SW 1271 (cell line): ENCODE measurements at places on chromosomes 2 and 18.

GRCh38 chr2:8576525-8577167 is 105.2 kb upstream of the ID2 start:
- no peak for DNase-seq

DNA sequence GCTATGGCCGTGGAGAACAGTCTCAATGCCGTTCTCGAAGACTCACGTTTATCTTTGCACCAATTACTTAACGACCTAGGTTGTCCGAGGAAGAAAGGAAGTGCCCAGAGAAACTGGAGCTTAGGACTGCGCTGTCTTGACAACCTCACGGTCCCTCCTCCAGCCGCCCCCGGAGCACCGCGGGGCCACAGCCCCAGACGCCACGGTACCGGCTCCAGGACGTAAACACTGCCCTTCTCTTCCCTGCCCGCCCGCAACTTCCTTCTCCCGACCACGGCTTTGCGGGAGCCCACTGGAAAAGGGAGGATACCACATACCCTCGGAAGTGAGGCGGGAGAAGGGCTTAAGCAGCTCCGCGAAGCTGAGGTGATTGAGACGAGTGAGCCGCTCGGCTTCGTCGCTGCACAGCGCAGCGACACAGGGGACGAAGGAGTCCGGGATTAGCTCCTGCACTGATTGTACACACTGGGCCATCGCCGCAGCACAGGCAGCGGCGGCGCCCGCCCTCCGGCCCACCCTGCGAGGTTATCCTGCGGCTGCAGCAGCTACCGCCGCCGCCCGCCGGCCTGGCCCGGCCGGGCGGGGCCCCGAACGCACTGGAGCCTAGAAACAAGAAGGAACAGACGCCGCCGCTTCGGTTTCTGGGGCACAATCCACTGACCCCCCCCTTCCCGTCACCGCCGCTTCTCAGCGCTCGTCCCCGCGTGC is 483 bp downstream of the TRAPPC8 start:
- no peak for DNase-seq

- no peak for DNase-seq
Observed at GRCh38 chr18:79121746-79122474, 52.7 kb downstream of the ATP9B start.

DNA sequence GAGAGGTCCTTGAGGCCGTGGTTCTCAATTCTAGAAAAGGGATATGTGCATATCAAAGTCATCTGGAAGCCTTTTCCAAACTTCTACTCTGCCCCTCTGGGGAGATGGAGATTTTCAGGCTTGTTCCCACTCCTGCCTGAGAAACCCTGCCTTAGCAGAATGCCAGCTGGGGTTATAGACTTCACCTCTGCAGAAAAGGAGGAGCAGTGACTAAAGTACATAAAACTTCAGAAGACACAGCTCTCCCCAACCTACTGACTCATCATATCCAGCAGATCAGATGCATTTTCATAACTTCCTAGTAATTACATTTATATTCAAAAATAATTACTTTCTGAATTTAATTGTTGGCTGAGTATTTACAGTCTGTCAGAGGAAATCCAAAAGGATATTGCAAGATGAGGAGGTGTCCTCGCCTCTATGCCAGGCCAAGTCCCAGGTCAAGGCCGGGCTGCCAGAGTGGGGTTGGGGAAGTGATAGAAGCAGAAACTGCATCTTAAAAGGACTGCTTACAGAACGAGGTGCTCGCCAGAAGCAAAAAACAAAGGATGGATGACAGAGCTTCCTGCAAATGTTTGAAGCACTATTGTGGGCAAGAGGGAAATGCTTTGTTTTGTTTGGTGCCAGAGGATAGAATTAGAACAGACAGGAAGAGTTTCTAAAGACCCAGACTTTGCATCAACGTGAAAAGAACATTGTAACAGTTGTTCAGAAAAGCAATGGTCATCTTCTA is 75.6 kb upstream of the APCDD1 start:
- DNase-seq, result no peak

- no peak for DNase-seq
Observed at GRCh38 chr2:26519396-26520147, 41.6 kb upstream of the OTOF start.

DNA sequence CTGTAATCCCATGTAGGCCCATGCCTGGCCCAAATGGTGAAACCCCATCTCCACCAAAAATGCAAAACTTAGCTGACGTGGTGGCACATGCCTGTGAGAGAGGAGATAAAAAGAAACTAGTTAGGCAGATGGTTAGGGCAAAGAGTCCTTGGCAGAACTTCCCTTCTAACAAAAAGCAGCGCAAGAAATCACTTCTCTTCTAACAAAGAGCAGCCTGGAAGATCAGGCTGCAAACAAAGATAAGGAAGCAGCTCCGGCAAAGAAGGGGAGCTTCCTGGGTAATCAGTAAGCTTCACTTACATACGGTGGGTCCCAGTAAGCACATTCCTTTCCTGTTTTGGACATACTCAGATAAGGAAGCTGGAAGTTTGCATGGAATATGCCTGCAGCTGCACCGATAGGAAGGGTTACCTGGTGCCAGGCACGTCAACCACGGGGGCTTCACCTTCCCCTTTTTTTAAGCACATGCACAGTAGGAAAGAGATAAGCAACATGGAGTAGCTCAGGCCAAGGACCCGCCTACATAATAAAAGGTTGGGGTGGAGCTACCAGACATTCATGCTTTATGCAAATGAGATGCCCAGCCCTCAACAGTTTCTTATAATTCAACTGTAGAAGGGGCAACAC is 61.0 kb upstream of the SLC25A52 start:
- DNase-seq, result no peak

GRCh38 chr2:126972279-126972626 is 73.6 kb downstream of the TEX51 start:
- DNase-seq, result no peak

- no peak for DNase-seq
Observed at GRCh38 chr2:223519471-223519870, 82.7 kb downstream of the SCG2 start.

GRCh38 chr2:30348825-30349224 is 98.2 kb upstream of the LCLAT1 start:
- DNase-seq, result no peak

DNA sequence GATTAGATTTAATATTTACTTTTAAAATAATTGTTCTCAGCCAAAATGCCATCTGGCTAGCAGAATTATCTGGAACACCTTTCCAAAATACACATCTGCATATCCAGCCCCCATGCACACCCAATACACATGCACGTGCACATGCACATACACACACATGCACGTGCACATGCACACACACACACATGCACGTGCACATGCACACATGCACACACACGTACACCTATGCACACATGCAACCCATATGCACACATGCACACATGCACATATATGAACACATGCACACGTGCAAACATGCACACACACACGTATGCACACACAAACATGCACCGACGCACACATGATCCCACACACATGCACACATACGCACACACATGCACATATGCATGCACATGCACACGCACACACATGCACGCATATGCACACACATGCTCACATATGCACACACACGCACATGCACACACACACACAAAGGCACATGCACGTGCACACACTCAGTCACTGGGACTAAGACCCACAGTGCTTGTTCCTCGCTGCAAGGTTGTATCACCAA is 53.5 kb downstream of the COPS8 start:
- no peak for DNase-seq

DNA sequence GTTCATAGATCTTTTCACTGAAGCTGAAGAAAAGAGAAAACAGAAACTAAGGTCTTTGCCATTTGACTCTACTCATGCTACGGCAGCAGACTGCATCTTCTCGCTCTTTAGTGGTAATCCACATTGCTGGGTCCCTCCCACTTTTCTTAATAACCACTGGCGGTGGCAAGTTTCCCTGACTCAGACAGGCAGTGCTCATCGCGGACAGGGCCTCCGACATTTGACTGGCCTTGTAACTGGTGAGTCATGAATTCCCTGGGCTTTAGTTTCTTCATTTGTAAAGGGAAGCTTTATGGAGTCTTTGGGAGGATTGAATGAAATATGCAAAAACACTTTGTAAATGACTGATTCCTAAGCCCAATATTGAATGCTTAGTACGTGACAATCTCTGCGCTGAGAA is 238.2 kb upstream of the RBBP8 start:
- DNase-seq, result no peak

DNA sequence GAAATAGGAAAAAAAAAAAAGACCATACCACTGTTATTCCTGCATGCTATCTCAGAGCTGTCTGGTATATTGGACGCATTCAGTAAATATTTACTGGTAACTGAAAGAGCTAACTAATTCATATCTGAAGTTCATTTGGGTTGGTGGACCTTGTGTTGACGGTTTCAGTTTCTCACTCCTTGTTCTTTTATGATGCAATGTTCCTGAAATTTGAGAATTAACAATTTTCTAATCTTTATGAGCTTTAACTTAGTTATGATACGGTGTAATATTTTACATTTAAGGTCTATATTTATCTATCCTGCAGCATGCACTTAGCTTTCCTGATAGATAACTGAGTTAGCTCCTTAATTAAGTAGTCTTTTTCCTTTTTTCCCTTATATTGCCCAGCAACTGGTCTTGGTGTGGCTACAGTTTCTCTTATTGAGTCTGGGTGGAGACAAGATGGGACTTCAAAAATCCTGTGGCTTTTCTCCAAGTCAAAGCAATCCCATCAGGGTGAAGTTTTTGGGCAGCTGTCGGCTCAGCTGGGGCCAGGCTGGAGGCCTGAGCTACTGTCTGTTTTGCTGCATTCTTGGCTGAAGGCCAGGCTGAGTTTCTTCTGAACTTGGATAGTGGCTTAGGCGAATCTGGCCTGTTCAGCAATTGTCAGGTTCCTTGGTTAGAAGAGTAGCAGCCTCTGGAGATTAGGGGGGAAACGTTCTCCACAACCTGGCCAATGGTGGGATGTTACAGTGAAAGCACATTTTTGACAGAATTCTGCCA is 78.4 kb upstream of the MEX3C start:
- no peak for DNase-seq

- no peak for DNase-seq
Observed at GRCh38 chr2:67142071-67142470, 255.1 kb upstream of the ETAA1 start.

DNA sequence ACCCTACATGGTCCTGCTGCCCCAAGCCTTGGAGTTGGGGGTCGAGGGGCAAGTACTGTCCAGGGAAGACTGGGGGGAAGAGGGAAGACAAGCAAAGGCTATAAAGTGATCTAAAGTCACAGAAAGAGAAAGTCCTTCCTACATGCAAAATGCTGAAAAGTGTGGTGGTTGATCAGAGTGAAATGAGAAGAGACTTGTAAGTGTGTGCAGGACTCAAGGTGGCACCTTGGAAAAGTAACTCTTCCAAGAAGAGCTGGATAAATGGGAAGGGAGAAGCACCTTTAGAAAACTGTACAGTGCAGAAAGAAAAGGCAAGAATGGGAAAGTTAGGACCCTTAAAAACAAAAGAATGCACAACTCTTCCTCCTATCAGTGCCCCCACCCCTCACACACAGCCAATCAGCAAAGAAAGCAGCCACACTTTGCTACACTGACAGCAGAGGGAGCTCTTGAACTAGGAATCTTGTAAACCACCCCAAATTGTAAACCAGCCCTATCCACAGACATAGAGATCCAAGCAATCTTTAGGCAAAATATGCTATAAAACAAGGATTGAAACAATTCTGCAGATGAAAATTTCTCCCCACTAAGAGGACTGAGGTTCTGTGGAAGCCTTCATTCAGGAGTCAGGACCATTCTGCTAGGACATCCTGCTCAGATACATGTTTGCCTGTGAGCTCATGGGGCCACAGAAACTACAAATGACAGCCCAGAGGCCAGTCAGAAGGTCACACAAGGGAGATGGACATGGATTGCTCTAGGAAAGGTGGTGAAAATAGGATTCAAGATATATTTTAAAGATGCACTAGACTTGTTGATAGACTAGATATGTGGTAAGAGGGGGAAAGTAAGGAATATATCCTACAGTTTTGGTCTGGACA is 146.4 kb downstream of the FTCDNL1 start:
- DNase-seq, result no peak

GRCh38 chr2:69221512-69221911 is 165.5 kb downstream of the GFPT1 start:
- no peak for DNase-seq

- DNase-seq, result no peak
Observed at GRCh38 chr2:158725441-158725891, 69.7 kb upstream of the DAPL1 start.

GRCh38 chr2:54862742-54863141 is 139.3 kb downstream of the EML6 start:
- DNase-seq, result no peak

DNA sequence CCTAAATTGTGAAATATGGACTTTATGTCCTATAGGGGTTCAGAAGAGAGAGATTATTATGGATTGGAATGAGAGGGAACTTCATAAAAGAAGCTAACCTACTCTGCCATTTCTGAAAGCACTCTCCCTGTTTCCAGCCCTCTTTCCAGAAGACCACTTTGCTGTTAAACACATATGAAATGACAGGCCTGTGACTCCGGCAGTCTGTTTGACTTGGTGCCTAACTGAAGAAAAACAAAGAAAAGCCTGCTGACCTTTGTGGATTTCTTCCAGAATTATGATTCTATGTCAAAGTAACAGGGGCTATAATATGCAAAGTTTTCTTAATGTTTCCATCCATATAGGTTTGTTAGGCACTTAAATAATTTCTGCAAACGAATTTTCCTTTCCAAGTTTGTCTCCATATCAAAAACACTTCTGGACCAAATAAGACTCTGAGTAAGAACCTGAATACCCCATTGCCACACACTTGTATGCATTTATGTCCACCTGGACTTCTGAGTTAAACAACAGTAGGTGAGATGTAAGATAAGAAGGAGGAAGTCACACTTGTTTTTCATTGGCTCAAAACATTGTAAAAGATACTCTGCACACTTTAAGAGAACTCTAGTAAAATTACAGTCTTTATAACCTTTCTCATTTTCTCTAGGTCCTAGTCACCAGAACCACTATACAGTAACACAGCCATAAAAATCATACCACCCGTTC is 111.7 kb downstream of the PIEZO2 start:
- DNase-seq, result no peak

DNA sequence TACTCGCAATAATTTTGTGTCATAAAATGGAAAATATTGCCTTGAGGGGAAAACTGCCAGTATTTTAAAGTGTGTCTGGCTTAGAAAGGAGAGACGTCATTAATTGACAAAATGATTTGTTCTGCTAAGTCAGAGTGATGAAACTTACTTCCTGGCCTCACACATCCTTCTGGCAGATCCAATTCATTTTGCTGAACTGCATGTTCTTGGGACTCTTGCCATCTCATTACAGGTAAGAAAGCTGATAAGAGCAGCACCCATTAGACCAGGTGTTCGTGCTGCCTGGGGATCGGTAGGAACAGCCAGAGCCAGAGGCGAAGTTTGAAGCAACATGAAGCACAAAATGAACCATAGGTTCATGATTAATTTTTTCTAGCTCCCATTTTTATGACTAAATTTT is 38.0 kb downstream of the KCNE4 start:
- no peak for DNase-seq

- no peak for DNase-seq
Observed at GRCh38 chr2:64914735-64915509, 74.3 kb upstream of the SLC1A4 start.

DNA sequence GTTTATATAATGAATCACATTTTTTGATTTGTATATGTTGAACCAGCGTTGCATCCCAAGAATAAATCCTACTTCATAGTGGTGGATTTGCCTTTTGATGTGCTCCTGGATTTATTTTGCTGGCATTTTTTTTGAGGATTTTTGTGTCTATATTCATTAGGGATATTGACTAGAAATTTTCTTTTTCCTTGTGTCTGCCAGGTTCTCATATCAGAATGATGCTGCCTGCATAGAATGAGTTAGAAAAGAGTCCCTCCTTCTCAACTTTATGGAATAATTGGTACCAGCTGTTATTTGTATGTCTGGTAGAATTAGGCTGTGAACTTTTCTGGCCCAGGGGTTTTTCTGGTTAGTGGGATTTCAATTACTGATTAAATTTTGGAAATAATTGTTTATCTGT is 457.4 kb upstream of the DSEL start:
- DNase-seq, result no peak

GRCh38 chr2:71576541-71576940 is 123.2 kb downstream of the DYSF start:
- no peak for DNase-seq
